ENCODE measurements at places on chromosomes 7 and 10. TPM values are rescaled to one million over a fixed set of nuclear protein-coding genes. Genes with fewer than 3 reads are reported as not detected.

The SDK1 gene
- total RNA-seq = 0.50 TPM

The PAPOLB gene
- total RNA-seq = not detected

The SRRT gene
- 308 TPM for total RNA-seq

The TMEM273 gene
- total RNA-seq = 79.5 TPM

The ADARB2 gene
- total RNA-seq = not detected

The ZNF722 gene
- not detected for total RNA-seq

The CCM2 gene
- 54.2 TPM for total RNA-seq

The EFCAB10 gene
- not detected for total RNA-seq

The KLF14 gene
- total RNA-seq = not detected

The HOXA9 gene
- not detected for total RNA-seq

The ZNF398 gene
- 13.1 TPM for total RNA-seq

The OR2A42 gene
- total RNA-seq = not detected

The ADAM8 gene
- 68.5 TPM for total RNA-seq

The PRPS1L1 gene
- not detected for total RNA-seq
